Body of pancreas (tissue), 4 donors: ENCODE measurements at places on chromosomes 5 and 9. TPM values are rescaled to one million over a fixed set of nuclear protein-coding genes. Genes with fewer than 3 reads are reported as not detected.

Gene CACFD1
- 25.4 TPM for total RNA-seq

GRCh38 chr5:77167695-77168121 is 42.8 kb upstream of the PDE8B start:
- H3K27me3 ChIP-seq: no peaks in the 10 kb centered on the region
- peaks cover 7% of the 10 kb centered on the region for H3K4me1 ChIP-seq
- H3K36me3 ChIP-seq: no peaks in the 10 kb centered on the region

- H3K36me3 ChIP-seq: no peaks in the 10 kb centered on the region
- no peaks in the 10 kb centered on the region for H3K4me1 ChIP-seq
- DNase-seq: no peak
- H3K4me3 ChIP-seq: no peak overlapping the region
- no peak overlapping the region for H3K27ac ChIP-seq
Observed at GRCh38 chr5:17269201-17269600, 51.8 kb downstream of the BASP1 start.

GRCh38 chr9:2523591-2523990 is 98.0 kb upstream of the VLDLR start:
- H3K4me3 ChIP-seq: no peak overlapping the region
- H3K27me3 ChIP-seq: no peaks in the 10 kb centered on the region
- no peaks in the 10 kb centered on the region for H3K4me1 ChIP-seq
- DNase-seq: no peak

DNA sequence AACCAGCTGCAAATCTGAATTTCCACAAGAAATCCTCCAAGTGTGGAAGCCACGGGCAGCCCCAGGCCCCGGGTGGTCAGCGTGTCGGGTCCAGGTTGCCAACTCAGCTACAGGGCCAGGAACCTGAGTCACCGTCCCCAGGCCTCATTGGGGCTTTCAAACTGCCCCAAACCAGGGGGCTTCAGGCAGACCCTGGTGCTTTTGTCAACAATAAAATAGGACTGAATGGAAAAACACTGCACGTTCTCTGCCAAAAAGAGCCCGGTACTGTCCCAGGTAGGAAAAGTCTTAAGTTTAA is 24.0 kb downstream of the GFPT2 start:
- no peaks in the 10 kb centered on the region for H3K27me3 ChIP-seq
- H3K4me1 ChIP-seq: peaks cover 24% of the 10 kb centered on the region
- no peak for DNase-seq
